A549 treated with Mapracorat at 1 μM for 4 hours (cell line): ENCODE measurements at places on chromosomes 5 and 9. TPM values are rescaled to one million over a fixed set of nuclear protein-coding genes. Genes with fewer than 3 reads are reported as not detected.

Gene CD180
- total RNA-seq, result not detected in 5 replicates

Gene NSD1
- total RNA-seq, result 17.1 to 22.0 TPM (median 21.2 TPM) in 5 replicates

Gene ADAMTS2
- 0.08 to 0.15 TPM (median 0.10 TPM) in 4 of 5 replicates, not detected in the other for total RNA-seq

Gene NIPAL4
- 10.0 to 15.1 TPM (median 11.9 TPM) in 5 replicates for total RNA-seq

Gene CNTNAP3B
- 12.4 to 17.5 TPM (median 14.8 TPM) in 5 replicates for total RNA-seq

Gene CTNND2
- not detected in 5 replicates for total RNA-seq

Gene CDKN2A
- total RNA-seq, result not detected in 5 replicates

Gene PCDHB9
- total RNA-seq, result 0.03 to 0.26 TPM (median 0.05 TPM) in 3 of 5 replicates, not detected in the others
